Stimulated activated naive CD4-positive, alpha-beta T cell treated with Interleukin-2 at 50 U/mL for 16 hours (primary cell): ENCODE measurements at places on chromosomes 3 and 15.

GRCh38 chr3:14570864-14571263 lies 30.7 kb upstream of the GRIP2 start:
- DNase-seq: no peak

GRCh38 chr15:49103002-49103401 lies 52.4 kb downstream of the COPS2 start:
- DNase-seq: no peak

DNA sequence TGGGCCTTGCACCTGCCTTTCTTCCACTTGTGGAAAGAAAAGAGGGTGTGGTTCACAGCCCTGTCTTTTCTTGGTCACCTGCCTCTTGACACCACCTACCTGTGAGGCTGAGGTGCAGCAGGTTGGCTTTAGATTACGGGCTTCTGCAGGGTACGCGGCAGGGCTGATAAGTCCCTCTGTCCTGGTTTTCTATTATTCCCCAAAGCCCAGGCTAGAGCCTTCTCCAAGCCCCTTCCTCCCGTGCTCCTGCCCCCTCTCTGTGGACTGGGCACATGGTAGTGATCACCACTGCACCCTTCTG lies 44.8 kb upstream of the HACD2 start:
- no peak for DNase-seq

DNA sequence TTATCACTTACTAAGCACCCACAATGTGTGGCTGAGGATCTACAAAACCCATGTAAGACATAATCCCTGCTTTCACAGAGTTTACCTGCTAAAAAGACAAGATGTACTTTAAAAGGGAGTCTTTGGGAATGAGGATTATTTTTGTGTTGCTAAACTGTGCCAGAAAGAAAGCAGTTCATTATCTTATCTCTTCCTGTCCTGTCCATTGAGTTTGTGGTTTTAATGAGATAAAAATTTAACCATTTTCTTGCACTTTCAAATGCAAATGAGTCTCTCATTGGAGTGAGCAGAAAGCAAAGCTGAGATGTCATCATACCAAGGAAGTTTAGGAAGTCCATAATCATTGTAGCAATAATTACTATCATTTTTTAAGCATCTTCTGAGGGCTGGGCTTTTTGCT lies 231.2 kb upstream of the ADAMTS9 start:
- DNase-seq: no peak

DNA sequence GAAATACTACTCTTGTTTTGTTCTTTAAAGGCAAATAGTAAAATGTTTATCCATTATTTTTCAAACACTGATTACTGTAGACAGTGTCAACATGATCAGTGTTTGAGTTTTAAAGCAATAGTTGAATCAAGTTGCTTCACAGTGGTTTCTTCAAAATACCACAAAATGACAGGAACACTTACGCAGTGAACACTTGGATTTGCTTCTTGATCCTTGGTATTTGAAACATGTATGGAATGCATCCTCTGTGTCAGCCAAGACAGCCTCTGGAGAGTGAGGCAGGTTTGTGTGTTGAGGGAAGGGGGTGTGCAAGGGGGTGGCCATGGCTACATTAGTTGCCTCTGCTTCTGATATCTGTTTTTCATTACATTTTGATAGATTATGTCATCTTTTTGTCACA lies 413.0 kb downstream of the RBMS3 start:
- no peak for DNase-seq

- DNase-seq: no peak
These were observed 8.7 kb downstream of the BTD start for GRCh38 chr3:15610082-15610759.

GRCh38 chr3:18507333-18507732 lies 82.2 kb upstream of the SATB1 start:
- DNase-seq: no peak
